Bronchial smooth muscle cell (primary cell): ENCODE measurements at places on chromosomes 16 and 17. TPM values are rescaled to one million over a fixed set of nuclear protein-coding genes. Genes with fewer than 3 reads are reported as not detected.

TRAF4 gene
- 23.8 and 26.6 TPM in 2 replicates for total RNA-seq

CES3 gene
- total RNA-seq = 0.17 and 0.95 TPM in 2 replicates

TMC8 gene
- total RNA-seq = not detected in 2 replicates

ADAMTS18 gene
- under 0.01 TPM in 1 of 2 replicates, not detected in the other for total RNA-seq

PIRT gene
- total RNA-seq = under 0.01 TPM in 1 of 2 replicates, not detected in the other

SLC6A4 gene
- total RNA-seq = under 0.01 and 0.16 TPM in 2 replicates

EFNB3 gene
- 0.86 and 0.95 TPM in 2 replicates for total RNA-seq
